ENCODE measurements at places on chromosomes 5 and 9. TPM values are rescaled to one million over a fixed set of nuclear protein-coding genes. Genes with fewer than 3 reads are reported as not detected.
A peak's percentile ranks its signal among the peaks of the same experiment; 100 is the strongest.

- no peak overlapping the region for H3K27ac ChIP-seq
- peaks cover 9% of the 10 kb centered on the region for H3K4me1 ChIP-seq
- no peak overlapping the region for H3K4me3 ChIP-seq
- no peaks in the 10 kb centered on the region for H3K27me3 ChIP-seq
Measured at GRCh38 chr9:92297611-92298010, 4.1 kb upstream of the IARS1 start.

DNA sequence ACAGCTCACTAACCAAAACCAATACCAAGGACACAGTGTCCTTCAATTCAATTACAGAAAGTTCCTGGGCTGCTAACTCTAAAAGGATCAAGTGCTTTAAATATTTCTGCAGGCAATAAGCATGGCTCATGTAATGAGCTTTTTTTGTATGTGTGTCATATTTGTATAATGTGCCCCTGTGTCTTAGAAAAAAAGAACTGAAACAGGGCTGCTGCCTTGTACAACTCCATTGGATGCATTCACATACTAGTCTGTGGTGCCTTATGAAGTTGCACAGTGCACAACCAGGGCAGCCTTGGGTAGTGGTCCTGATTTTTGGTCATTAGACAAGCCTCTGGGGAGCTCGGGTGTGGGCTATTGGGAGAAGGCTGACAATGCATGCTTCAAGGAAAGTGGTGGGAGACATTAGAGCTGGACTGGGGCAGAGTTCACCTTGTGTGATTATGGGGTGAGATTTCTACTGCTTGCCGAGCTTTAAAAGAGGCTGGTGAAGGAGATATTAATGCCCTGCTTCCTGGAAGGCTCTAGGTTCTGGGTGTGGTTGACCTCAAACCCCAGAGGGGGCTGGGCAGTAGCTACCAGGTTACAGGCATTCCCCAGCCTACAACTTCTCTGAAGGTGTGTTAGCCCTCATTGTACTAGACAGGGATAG, 3.6 kb upstream of the CPEB4 start:
- H3K36me3 ChIP-seq: no peaks in the 10 kb centered on the region
- H3K27me3 ChIP-seq: no peaks in the 10 kb centered on the region
- H3K4me3 ChIP-seq: no peak overlapping the region
- no peak for DNase-seq
- no peak overlapping the region for H3K27ac ChIP-seq

GRCh38 chr5:174247301-174247700, 201.8 kb downstream of the NSG2 start:
- no peak overlapping the region for H3K4me3 ChIP-seq
- H3K27ac ChIP-seq: no peak overlapping the region
- H3K4me1 ChIP-seq: peaks cover 4% of the 10 kb centered on the region
- no peaks in the 10 kb centered on the region for H3K27me3 ChIP-seq
- H3K36me3 ChIP-seq: no peaks in the 10 kb centered on the region

DNA sequence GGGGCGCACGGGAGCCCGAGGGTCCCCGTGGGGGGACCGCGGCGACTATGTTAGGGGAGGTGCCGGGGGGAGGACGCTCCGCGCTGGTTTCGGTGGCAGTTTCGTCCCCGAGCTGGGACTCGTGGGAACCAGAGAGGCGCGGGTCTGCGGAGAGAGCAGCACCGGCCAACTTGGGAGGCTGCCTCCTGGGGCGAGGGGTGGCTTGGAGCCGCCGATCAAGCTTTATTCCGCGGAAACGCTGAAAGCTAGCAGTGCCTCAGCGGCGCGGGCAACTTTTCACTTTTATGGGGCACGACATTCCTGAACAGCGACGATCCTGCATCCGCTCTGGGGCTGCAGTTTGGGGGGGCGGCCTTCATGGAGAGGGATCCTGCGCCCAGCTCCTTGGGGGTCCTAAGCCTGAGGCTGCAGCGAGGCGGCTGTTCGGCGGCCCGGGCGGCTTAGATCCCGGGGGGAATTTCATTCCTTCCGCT, 369 bp downstream of the OCLN start:
- no peaks in the 10 kb centered on the region for H3K36me3 ChIP-seq
- no peak for DNase-seq
- H3K4me1 ChIP-seq: peaks cover 26% of the 10 kb centered on the region
- peak overlapping the region; percentile 58 for H3K4me3 ChIP-seq
- no peak overlapping the region for H3K27ac ChIP-seq

GRCh38 chr5:57492632-57493031, 10.0 kb upstream of the ACTBL2 start:
- H3K27ac ChIP-seq: no peak overlapping the region
- H3K27me3 ChIP-seq: no peaks in the 10 kb centered on the region
- no peak overlapping the region for H3K4me3 ChIP-seq
- H3K36me3 ChIP-seq: no peaks in the 10 kb centered on the region
- no peaks in the 10 kb centered on the region for H3K4me1 ChIP-seq

DNA sequence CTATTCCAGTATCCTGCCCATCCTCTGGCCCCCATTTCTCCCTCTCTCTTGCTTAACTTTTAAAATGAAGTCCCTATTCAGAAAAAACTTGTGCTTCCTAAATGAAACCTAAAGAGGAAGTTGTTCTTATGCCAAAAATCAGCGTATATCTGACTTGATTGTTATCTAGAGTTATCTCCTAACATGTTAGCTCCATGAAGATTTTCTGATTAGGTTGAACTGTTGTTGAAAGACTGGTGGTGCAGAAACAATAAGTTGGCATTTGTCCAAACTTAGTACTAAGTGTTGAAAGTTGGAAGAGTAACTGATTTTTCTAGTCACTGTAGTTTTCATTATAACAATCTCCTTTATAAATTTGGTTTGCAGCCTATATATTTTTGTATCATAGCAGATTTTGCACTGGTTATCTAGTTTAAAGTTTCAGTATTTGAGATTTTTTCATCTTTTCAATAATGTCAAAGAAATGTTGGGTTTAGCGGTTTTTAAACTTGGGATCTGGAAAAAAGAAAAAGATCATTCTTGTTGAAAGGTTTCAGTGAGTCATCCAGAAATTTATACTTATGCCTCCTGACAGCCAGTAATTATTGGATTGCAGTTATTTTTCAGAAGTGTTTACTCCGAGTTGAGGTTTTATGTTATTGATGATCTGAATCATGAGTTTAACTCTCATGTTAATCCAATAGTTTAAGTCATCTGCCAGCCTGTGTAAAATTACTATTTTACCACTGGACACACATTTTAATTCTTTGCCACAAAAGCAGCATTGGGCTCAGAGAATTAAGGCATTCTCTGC, 60.6 kb downstream of the PAM start:
- peaks cover 17% of the 10 kb centered on the region for H3K4me1 ChIP-seq
- H3K4me3 ChIP-seq: no peak overlapping the region
- H3K27ac ChIP-seq: no peak overlapping the region
- H3K36me3 ChIP-seq: no peaks in the 10 kb centered on the region

GRCh38 chr5:1657161-1657741, 133.5 kb upstream of the LPCAT1 start:
- no peak overlapping the region for H3K27ac ChIP-seq
- no peak overlapping the region for H3K4me3 ChIP-seq
- no peak for DNase-seq
- H3K27me3 ChIP-seq: no peaks in the 10 kb centered on the region
- H3K36me3 ChIP-seq: no peaks in the 10 kb centered on the region
- peaks cover 14% of the 10 kb centered on the region for H3K4me1 ChIP-seq

DNA sequence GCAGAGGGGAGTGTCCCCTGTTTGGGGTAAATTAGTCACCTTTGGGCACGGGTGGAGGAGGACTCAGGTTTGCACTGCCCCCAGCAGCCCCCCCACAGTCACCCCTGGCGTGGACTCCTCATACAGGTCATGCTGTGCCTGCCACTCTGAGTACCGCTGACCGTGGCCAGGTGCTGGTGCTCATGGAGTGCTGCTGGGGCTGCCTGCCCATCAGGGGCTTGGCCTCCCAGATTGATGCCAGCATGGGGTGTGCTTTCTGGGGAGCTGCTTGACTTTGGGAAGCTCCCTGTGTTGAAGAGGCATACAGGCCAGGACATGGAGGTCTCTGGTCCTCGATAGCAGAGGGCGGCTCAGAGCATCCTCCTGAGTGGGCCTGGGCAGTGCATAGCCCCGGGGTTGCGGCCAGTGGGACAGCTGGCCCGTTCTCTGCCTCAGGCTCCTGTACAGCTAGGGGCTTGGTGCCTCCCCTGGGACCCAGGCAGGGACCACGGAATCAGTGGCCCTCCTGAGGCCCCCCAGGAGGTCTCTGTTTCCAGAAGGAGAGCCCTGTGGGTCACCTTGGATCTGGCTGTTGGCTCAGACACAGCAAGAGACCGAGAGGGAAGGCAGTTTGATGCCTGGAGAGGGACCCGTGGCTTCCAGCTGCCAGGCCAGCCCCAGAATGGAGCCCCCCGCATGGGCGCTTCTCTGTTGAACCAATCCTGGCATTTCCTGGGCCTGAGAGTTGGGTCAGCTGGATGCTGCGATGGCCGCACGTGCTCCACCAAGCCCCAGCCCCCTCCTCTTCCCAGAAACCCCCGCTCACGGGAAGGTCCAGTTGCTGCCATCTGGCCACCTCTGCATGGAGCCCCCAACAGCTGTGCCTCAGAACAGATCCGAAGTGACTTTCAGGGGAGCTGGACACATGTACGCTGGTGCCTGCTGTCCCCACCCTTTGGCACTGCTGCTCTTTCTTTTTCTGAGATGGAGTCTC, 6.1 kb upstream of the AJM1 start:
- no peaks in the 10 kb centered on the region for H3K27me3 ChIP-seq
- H3K4me3 ChIP-seq: no peak overlapping the region
- no peak overlapping the region for H3K27ac ChIP-seq
- peaks cover 67% of the 10 kb centered on the region for H3K36me3 ChIP-seq
- peaks cover 7% of the 10 kb centered on the region for H3K4me1 ChIP-seq

DNA sequence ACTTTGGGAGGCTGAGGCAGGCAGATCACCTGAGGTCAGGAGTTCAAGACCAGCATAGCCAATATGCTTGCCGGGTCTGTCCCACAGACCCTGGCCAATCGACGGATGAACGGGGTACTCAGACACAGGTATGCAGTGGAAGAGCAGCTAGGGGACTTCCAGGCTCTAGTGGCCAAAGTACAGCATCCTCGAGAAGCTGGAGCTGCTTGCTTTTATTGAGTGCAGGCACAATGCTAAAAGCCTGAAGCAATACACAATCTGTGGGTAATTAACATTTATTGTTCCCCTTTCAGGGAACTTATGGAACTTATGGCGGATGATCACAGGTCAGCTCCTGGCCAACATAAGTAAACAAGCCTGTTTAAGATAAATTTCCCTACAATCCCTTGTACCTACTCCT, 32.8 kb upstream of the SEMA4D start:
- DNase-seq: no peak
- H3K27ac ChIP-seq: no peak overlapping the region
- no peaks in the 10 kb centered on the region for H3K27me3 ChIP-seq
- H3K4me3 ChIP-seq: no peak overlapping the region

GRCh38 chr5:113225259-113225658, 209.5 kb downstream of the TSSK1B start:
- H3K4me3 ChIP-seq: no peak overlapping the region
- no peak for DNase-seq
- H3K27ac ChIP-seq: no peak overlapping the region
- peaks cover 16% of the 10 kb centered on the region for H3K4me1 ChIP-seq
- H3K36me3 ChIP-seq: no peaks in the 10 kb centered on the region
- H3K27me3 ChIP-seq: no peaks in the 10 kb centered on the region

DNA sequence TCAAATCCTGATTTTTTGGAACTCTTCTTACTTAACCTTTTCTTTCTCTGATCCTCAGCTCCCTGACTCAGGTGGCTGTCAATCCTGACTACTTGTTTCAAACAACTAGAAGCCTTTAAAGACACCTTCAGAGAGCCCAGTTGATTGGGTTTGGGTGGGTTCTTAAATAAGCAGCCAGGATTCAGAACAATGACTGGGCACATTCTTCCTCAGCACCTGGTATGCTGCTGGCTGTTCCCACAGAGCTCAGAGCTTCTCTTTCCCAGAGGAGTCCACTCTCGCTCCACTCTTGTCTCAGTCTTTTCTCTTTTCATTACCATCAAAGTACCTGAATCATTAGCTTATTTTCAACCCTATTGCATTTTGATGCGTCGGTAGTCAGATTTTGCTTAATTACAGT, 22.5 kb downstream of the PCSK5 start:
- no peak overlapping the region for H3K27ac ChIP-seq
- peaks cover 15% of the 10 kb centered on the region for H3K4me1 ChIP-seq
- H3K4me3 ChIP-seq: no peak overlapping the region
- DNase-seq: no peak
- no peaks in the 10 kb centered on the region for H3K27me3 ChIP-seq

DNA sequence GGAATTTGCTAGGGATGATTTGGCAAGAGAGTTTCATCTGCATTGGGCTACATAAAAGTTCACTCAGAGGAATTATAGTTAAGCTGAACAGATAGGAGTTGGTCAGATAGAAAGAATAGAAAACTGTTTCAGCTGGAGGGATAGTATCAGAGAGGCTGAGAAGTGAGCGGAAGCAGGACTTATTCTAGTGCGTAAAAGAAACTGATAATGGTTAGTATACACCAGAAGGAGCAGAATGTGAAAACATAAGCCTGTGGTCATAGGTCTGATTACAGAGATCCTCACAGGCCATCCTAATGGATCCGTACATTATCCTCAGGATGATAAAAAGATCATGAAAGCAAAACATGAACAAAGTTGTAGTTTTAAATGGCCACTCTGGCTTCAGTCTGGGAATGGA, 585.2 kb downstream of the BRINP1 start:
- no peaks in the 10 kb centered on the region for H3K36me3 ChIP-seq
- no peak overlapping the region for H3K27ac ChIP-seq
- H3K4me3 ChIP-seq: no peak overlapping the region
- no peaks in the 10 kb centered on the region for H3K27me3 ChIP-seq
- DNase-seq: no peak

GRCh38 chr9:27491154-27491553, 32.9 kb upstream of the IFNK start:
- H3K4me1 ChIP-seq: peaks cover 16% of the 10 kb centered on the region
- no peak for DNase-seq
- no peak overlapping the region for H3K27ac ChIP-seq

DNA sequence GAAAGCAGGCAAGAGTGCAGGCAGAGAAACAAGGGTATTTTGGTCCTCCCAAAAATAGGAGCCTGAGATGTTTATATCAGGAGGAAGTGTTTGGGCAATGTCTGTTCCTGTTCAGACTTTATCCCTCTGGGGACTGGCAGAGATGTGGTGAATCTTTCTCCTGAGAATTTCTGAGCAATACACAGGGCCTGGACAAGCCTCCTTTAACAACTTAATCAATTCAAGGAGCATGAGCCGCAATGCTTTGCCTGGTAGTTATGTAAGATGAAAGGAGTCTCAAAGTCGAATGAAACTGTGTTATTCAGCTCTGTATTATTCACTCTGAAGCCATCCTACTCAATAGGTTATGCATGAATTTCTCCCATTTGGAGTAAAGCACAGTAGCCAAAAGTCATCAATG, 365.6 kb downstream of the MAN2A1 start:
- no peak for DNase-seq
- H3K4me3 ChIP-seq: no peak overlapping the region
- peaks cover 22% of the 10 kb centered on the region for H3K4me1 ChIP-seq
- no peak overlapping the region for H3K27ac ChIP-seq

GRCh38 chr5:151569132-151570046, 21.7 kb downstream of the FAT2 start:
- H3K4me3 ChIP-seq: no peak overlapping the region
- H3K36me3 ChIP-seq: no peaks in the 10 kb centered on the region
- H3K4me1 ChIP-seq: no peaks in the 10 kb centered on the region
- no peak for DNase-seq
- H3K27me3 ChIP-seq: no peaks in the 10 kb centered on the region

TSLP gene
- 1.2 TPM for total RNA-seq

ENHO gene
- total RNA-seq: not detected

LCN2 gene
- total RNA-seq: not detected

CORO2A gene
- total RNA-seq: 2.3 TPM

ADRB2 gene
- 4.6 TPM for total RNA-seq

Data from esophagus muscularis mucosa (tissue), 4 donors.